Aortic smooth muscle cell (primary cell): ENCODE measurements at places on chromosomes 4 and X. TPM values are rescaled to one million over a fixed set of nuclear protein-coding genes. Genes with fewer than 3 reads are reported as not detected.

PCDH18 gene
- 73.7 and 134 TPM in 2 replicates for total RNA-seq

ADRA2C gene
- 0.06 and 0.66 TPM in 2 replicates for total RNA-seq

RTL9 gene
- under 0.01 and 0.06 TPM in 2 replicates for total RNA-seq

ERAS gene
- total RNA-seq = not detected in 2 replicates

ACOX3 gene
- total RNA-seq = 20.2 and 20.7 TPM in 2 replicates

ATP8A1 gene
- total RNA-seq = 10.5 and 12.8 TPM in 2 replicates

IQSEC2 gene
- total RNA-seq = 4.5 and 4.8 TPM in 2 replicates

HTN3 gene
- not detected in 2 replicates for total RNA-seq

SOX3 gene
- not detected in 2 replicates for total RNA-seq

NAA11 gene
- 0.06 TPM in 1 of 2 replicates, not detected in the other for total RNA-seq

FABP2 gene
- not detected in 2 replicates for total RNA-seq

FRMD7 gene
- not detected in 2 replicates for total RNA-seq

ADAM29 gene
- total RNA-seq = not detected in 2 replicates

ADH1A gene
- 0.19 and 0.79 TPM in 2 replicates for total RNA-seq

NXF2B gene
- total RNA-seq = not detected in 2 replicates

UGT2B15 gene
- not detected in 2 replicates for total RNA-seq

CXorf51A gene
- not detected in 2 replicates for total RNA-seq

CLGN gene
- 0.26 and 0.81 TPM in 2 replicates for total RNA-seq

CENPVL2 gene
- total RNA-seq = not detected in 2 replicates

EDA2R gene
- total RNA-seq = 8.3 and 9.0 TPM in 2 replicates

HEPH gene
- total RNA-seq = 110 and 124 TPM in 2 replicates

TMSB15A gene
- total RNA-seq = 4.9 and 6.3 TPM in 2 replicates

MAGEA9B gene
- 0.06 TPM in 1 of 2 replicates, not detected in the other for total RNA-seq

IL13RA1 gene
- 58.4 and 93.0 TPM in 2 replicates for total RNA-seq

TSC22D3 gene
- total RNA-seq = 10.7 and 20.5 TPM in 2 replicates

SMARCA5 gene
- total RNA-seq = 38.3 and 44.5 TPM in 2 replicates

CENPE gene
- 10.5 and 14.5 TPM in 2 replicates for total RNA-seq

SH3RF1 gene
- total RNA-seq = 35.0 and 45.0 TPM in 2 replicates

PGAM4 gene
- not detected in 2 replicates for total RNA-seq

DCAF12L2 gene
- not detected in 2 replicates for total RNA-seq

EOLA2 gene
- 12.3 and 18.1 TPM in 2 replicates for total RNA-seq

NAP1L2 gene
- total RNA-seq = 1.2 and 2.2 TPM in 2 replicates

DCAF16 gene
- 20.5 and 23.0 TPM in 2 replicates for total RNA-seq

HOPX gene
- 0.26 and 0.68 TPM in 2 replicates for total RNA-seq

MAGEB17 gene
- not detected in 2 replicates for total RNA-seq
